Spinal cord (tissue), 10 donors: ENCODE measurements at places on chromosomes 7 and 10. TPM values are rescaled to one million over a fixed set of nuclear protein-coding genes. Genes with fewer than 3 reads are reported as not detected.

DNA sequence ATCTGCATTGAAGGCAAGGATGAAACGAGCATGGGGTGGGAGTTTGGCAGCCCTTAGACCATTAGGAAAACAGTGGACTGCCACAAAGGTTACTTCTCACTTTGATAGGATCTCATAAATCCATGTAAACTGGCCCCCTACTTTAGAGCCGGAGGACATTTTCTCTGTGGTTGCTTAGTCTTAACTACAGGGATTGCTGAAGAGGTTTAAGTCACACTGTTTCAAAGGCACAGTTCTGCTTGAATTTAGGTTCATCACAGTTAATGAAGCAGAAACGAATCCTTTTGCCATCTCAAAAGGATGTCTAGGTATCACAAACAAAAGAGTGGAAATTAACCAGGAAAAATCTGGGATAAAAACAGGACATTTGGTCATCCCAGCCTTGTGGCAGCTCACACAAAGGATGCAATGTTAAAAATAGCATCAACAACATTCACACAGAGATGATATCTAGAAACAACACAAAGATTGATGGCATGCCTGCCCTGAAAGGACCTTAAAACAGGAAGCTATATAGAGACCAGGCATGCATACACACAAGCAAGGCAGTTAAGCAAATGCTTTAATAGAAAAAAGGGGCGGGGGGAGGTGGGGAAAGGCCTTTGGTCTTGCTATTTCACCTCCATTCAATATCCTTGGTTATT lies 74.0 kb downstream of the DOCK4 start:
- H3K4me1 ChIP-seq, result peaks cover 3% of the 10 kb centered on the region
- no peaks in the 10 kb centered on the region for H3K36me3 ChIP-seq
- no peaks in the 10 kb centered on the region for H3K27me3 ChIP-seq

- H3K27me3 ChIP-seq, result no peaks in the 10 kb centered on the region
- H3K36me3 ChIP-seq, result no peaks in the 10 kb centered on the region
- no peaks in the 10 kb centered on the region for H3K4me1 ChIP-seq
- no peak overlapping the region for H3K4me3 ChIP-seq
- H3K27ac ChIP-seq, result no peak overlapping the region
- no peak for DNase-seq
Observed at GRCh38 chr7:17558558-17559332, 260.3 kb downstream of the AHR start.

- peaks cover 8% of the 10 kb centered on the region for H3K4me1 ChIP-seq
- peak overlapping the region; percentile 63 for H3K27ac ChIP-seq
- peaks cover 2% of the 10 kb centered on the region for H3K36me3 ChIP-seq
- no peaks in the 10 kb centered on the region for H3K27me3 ChIP-seq
Observed at GRCh38 chr7:105304040-105304895, 84.5 kb downstream of the SRPK2 start.

- DNase-seq, result no peak
- peaks cover 21% of the 10 kb centered on the region for H3K4me1 ChIP-seq
- H3K4me3 ChIP-seq, result no peak overlapping the region
- no peaks in the 10 kb centered on the region for H3K36me3 ChIP-seq
- no peak overlapping the region for H3K27ac ChIP-seq
Observed at GRCh38 chr10:46231087-46231486, 55.7 kb upstream of the ANTXRL start.

The HMX3 gene
- 0.27 TPM for polyA plus RNA-seq
